ENCODE measurements at places on chromosomes 2 and 18.

- DNase-seq = no peak
Measured at GRCh38 chr2:32262105-32262504, 2.6 kb downstream of the NLRC4 start.

GRCh38 chr2:63023444-63023843 is 27.2 kb upstream of the OTX1 start:
- DNase-seq = no peak

- DNase-seq = no peak
Measured at GRCh38 chr18:64132871-64133270, 16.0 kb downstream of the LINC00305 start.

DNA sequence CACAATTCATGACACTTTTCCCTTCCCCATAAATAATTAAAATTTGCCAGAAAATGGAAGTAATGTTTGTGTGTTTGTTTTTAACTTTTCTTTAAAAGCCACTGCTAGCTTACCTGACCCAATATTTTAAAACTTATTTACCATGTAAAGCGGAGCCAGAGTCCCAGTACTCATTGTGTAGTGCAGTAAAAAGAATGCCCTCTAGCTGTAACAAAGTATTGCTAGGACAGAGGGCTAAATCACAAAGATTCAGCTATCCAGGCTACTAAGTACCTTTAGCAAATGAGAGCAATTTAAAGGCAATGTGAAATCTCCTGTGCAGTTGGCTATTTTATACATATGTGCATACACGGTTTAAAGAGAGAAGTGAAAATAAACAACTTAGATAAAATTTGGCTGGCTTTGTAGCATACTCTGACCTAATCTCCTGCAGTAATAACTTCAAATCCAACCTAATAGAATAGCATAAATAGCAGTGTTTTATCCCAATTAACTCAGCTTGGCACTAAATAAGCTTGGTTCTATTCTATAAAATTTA is 997.4 kb upstream of the PIK3C3 start:
- DNase-seq = no peak

GRCh38 chr18:2108591-2108990 is 462.7 kb downstream of the METTL4 start:
- DNase-seq = no peak

DNA sequence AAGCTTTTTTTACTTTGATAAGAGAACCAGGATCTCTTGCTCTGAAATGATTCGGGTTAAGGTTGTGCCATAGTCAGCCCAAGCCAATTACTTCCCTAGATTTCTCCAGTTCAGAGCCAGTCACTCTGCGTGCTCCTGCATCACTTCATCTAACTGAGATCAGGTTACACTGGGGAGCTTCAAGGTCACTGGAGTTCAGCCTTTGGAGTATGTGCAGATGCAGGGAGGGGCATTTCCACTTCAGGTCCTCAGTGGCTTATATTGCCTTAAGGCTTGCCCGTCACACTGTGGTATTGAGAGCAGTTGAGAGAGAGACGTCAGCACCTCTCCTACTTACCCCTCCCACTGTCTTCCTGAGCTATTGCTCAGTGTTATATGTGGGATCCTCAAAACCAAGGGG is 317.8 kb downstream of the EPHA4 start:
- no peak for DNase-seq

All from stimulated activated CD4-positive, alpha-beta T cell treated with anti-CD3 and anti-CD28 coated beads, TNF-alpha, amount 100 ng/mL, for 4 hours (primary cell).